ENCODE measurements at places on chromosomes 4 and X.

DNA sequence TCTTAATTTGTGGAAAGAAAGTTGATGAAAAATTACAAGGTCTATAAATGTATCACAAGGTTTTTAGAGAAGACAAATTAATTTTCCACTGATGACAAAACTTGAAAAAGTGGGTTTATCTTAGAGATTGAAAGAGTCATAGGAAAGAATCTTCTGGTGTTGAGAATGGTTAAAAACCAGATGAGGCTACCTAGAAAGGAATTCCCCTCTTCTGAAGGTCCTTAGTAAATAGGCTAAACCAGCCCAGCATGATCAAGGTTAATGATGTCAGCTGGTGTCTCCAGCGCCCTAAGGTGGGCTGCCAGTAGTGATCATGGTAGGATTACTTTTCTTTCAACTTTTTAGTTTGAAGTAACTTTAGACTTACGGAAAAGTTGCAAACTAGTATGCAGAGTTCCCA lies 71.8 kb upstream of the PGRMC2 start:
- DNase-seq = no peak

DNA sequence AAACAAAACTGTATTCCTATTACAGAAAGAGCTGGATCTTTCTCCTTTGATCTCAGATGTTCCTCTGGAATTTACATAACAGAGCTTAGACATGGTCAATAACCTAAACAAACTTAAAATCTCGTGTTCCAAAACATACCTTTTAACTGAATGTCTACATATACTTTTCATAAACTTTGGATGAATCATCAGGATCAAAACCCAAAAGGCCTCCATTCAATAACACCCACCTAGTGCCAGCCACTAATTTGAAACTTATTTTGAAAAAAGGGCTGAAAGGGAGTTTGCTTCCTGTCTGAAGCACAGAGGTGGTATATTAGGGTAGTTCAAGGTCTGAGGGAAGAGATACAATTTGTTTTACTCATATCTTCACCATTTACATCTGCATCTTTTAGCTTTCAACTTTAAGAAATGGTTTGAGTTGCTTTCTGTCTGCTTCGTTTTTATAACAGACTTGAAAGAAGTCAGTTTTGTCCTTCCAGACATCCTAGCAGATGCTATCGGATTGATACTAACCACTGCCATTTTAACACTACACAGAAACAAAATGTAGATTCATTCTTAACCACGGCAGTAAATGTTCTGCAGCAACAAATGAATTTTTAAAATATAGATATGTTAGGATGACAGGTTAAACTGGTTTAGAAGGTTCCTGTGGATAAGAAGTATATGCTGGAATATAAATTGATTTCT lies 242.8 kb upstream of the DKK2 start:
- DNase-seq = no peak

GRCh38 chr4:140996766-140997165 lies 136.5 kb downstream of the RNF150 start:
- DNase-seq = no peak

DNA sequence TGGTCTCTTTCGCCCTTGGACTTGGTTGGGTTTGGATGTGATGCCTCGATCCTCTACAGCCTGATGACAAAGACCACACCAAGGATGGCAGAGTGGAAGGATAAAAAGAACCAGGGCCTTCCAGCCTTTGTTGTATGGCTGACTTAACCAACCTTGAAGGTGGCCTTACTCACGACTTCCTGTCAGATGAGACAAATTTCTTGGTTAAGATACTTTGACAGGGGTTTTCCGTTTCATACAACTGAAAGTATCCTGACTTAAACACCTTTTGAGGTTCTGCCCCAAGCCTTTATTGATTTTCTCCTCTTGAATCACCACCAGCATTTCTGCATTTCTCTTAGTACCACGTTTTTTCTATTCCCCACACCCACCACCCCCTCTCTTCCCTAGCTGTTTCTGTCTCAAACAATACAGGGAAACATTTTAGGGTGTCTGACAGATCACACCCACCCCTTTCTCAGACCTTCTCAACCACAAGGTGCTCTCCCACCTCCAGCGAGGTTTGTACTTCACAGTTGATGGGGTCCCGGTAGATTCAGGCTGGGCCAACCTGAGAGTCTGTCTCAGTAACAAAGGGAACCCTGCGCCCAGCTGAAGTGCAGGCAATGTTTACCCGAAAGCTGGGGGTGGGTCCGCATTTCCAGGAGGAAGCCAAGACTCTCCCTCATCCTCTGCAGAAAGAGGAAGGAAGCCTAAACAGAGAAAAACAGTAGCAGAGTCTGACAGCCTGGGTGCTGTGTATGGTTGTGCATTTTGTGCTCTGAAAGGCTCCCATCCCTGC lies 5.0 kb upstream of the TSPAN5 start:
- no peak for DNase-seq

- DNase-seq = no peak
These were observed 37.8 kb upstream of the TLR2 start for GRCh38 chr4:153646261-153646660.

DNA sequence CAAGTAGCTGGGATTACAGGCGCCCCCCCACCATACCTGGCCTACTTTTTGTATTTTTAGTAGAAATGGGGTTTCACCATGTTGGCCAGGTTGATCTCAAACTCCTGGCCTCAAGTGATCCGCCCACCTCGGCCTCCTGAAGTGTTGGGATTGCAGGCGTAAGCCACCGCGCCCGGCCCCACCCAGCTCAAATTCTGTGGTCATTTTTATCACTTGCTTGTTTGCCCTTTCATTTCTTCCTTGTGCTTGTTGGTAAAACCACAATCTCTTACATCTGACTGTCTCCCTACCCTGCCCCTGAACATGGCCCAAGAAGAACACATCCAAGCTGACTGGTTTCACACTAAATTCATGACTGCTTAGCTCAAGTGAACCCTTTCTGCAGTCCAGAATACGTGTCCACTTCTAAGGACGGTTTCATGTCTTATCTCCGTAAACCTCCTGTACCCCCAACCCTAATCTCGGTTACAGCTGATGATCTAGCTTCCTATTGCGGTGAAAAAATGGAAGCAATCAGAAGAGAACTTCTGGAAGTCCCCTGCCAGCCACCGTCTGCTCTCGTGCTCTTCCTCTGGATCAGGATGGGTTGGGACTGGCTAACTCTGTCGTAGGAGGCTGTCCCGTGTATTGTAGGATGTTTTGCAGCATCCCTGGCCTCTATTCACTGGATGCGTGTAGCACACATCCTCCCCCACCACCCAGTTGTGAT lies 5.4 kb upstream of the RS1 start:
- DNase-seq = no peak

GRCh38 chr4:38621831-38622230 lies 42.2 kb upstream of the KLF3 start:
- no peak for DNase-seq

- no peak for DNase-seq
These were observed 113.3 kb upstream of the OTUD4 start for GRCh38 chr4:145293658-145294057.

- no peak for DNase-seq
These were observed 68.2 kb downstream of the FUNDC1 start for GRCh38 chrX:44474410-44474809.

DNA sequence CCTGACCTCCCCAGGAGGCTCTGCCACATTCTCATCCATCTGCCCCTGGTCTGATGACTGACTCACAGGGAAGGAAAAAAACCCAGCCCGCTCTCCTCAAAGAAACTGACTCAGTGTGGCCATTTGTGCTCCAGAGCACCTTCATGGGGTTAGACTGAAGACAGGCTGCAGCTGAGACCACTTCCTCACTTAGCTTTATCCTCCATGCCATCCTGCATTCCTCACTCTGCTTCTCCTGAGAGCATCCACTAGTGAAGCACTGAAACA lies 35.9 kb upstream of the HPSE start:
- DNase-seq = no peak

GRCh38 chr4:15683143-15683495 lies 1.5 kb downstream of the FAM200B start:
- DNase-seq = no peak

DNA sequence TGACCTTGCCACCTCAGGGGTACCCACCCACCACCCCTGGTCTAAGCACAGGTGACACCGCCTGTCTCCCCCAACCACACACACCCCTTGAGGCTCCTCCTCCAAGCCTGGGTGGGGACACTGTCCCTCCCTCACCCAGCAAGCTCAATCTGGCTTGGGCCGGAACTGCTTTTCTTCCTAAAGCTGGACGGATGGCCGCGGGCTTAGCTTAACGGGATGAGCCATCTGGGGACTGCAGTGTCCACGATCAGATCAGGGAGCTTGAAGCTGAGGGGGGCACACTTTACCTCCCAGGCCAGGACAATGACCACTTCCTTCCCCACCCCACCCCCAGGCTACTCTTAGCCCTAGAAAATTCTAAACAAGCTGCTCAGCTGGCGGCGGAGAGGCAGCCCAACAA lies 1.0 kb upstream of the SLC6A8 start:
- DNase-seq = no peak

DNA sequence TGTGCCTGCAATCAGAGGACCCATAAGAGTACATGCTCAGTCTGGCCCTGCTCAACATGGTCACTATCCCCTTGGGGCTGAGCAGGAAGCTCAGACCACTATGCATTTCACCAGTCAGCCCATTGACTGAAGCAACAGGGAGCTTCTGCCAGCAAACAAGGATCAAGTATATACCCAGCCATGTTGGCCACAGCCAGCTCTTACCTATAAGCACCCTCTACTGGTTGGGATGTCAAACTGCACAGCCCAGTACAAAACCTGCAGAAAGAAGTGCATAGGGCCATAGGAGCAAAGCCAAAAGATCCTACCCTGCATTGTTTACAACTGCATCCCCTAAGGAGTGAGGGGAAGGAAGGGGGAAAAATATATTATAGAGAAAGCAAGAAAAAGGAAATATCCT lies 214.4 kb upstream of the CPEB2 start:
- DNase-seq = no peak

DNA sequence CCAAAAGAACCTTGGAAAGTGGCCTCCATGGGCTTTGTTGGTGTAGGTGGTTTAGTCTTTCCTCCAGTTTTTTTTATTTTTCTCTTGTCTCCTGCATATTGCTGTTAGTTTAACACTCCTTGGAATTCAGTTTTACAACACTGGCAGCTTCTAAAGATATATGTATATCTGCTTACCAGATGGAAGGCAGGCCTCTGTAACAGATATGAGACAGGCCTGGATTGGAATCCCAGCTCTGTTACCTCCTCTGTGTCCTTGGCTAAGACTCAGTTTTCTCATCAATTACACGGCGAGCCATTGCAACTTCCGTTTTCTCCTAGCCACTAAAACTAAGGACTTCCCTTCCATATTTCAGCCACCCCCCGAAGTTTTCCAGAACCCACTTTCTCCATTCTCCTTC lies 133.4 kb upstream of the SMAD1 start:
- DNase-seq = no peak

- no peak for DNase-seq
These were observed 129.3 kb downstream of the SHROOM3 start for GRCh38 chr4:76564123-76564915.

DNA sequence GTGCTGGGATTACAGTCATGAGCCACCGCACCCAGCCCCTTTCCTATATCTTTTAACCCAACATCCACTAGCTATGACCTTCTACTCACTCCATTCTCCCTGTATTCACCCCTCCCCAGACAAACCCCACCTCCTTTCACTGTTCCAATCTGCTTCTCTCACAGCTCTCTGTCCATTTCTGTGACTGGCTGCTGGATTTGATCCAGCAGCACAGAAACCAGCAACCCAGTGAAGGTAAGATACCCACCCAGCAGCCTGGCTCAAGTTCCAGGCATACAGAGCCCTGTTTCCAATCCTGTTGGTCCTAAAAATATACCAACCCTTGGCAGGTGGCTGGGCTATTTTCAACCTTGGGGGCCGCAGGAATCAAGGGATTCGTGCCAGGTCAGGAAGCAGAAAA lies 56.9 kb upstream of the SMIM10 start:
- DNase-seq = no peak

- no peak for DNase-seq
These were observed 37.4 kb upstream of the IL1RAPL1 start for GRCh38 chrX:28549838-28550237.

GRCh38 chr4:109166586-109166985 lies 135.9 kb downstream of the COL25A1 start:
- no peak for DNase-seq

GRCh38 chrX:38854305-38854704 lies 53.0 kb downstream of the MID1IP1 start:
- DNase-seq = no peak

DNA sequence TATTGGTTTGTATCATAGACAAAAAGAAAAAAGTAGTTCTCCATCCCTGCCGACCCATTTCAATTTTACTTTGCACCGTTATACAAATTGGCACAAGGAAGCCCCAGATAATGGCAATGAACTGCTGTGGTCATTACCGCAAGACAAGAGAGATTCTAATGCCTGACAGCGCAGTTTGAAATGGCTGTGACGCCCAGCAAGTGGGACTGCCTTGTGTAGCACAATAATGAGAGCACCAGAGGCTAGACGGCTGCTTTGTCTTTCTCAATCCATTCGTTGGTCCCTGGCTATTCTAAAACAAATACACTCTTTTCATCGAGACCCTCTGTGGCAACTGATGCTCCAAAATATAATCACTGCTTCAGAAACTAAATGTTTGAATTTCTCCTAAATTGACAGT lies 192.4 kb upstream of the NEIL3 start:
- peak; percentile 21 for DNase-seq

GRCh38 chr4:180698550-180699195 lies 1544.5 kb upstream of the TENM3 start:
- no peak for DNase-seq

DNA sequence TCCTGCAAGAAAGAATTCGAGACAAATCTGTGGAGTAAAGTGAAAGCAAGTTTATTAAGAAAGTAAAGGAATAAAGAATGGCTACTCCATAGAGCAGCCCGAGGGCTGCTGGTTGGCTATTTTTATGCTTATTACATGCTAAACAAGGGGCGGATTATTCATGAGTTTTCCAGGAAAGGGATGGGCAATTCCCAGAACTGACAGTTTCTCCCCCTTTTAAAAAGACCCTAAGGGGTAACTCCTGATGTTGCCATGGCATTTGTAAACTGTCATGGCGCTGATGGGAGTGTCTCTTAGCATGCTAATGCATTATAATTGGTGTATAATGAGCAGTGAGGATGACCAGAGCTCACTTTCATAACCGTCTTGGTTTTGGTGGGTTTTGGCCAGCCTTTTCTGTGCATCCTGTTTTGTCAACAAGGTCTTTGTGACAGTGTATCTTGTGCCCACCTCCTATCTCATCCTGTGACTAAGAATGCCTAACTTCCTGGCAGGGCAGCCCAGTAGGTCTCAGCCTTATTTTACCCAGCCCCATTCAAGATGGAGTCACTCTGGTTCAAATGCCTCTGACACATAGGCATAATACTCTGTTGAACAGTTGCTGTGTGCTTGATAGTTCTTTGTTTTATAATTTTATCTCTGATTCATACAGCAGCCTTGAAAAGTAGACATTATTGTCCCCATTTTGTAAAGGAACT lies 25.8 kb downstream of the GAB1 start:
- no peak for DNase-seq

- DNase-seq = no peak
These were observed 15.8 kb downstream of the EFNB1 start for GRCh38 chrX:68844581-68844980.

DNA sequence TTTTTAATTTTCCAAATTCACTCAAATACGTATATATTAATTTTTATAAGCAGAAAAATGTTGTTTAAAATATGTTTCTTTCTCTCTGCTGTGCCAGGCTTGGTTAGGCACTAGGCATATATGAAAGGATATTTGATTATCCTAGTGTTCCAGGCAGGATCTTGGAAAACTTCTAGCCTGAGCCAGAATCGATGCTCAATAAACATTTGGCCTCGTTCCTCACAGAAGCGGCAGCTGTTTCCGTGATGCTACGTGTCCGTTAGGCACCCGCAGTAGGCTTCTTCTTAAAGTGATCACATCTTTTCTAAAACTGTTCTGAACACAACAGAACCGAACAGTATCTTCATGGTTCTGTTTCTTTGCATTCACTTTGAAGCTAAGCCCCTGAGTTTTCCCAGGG lies 50.1 kb upstream of the CRMP1 start:
- DNase-seq = no peak
